CD8-positive, alpha-beta memory T cell (primary cell): ENCODE measurements at places on chromosomes 12 and 14. TPM values are rescaled to one million over a fixed set of nuclear protein-coding genes. Genes with fewer than 3 reads are reported as not detected.
A peak's percentile ranks its signal among the peaks of the same experiment; 100 is the strongest.

DNA sequence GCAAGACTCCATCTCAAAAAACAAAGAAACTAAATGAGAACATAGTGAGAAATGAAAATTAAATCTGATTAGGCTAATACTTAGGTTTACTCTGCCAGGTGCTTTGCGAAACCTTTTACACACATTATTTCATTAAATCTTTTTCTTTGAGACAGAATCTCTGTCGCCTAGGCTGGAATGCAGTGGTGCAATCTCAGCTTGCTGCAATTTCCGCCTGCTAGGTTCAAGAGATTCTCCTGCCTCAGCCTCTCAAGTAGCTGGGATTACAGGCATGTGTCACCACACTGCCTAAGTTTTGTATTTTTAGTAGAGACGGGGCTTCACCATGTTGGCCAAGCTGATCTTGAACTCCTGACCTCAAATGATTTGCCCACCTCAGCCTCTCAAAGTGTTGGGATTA, 21.9 kb upstream of the EEA1 start:
- no peak for DNase-seq

GRCh38 chr12:31599053-31599452, 8.1 kb upstream of the DENND5B start:
- DNase-seq: no peak

DNA sequence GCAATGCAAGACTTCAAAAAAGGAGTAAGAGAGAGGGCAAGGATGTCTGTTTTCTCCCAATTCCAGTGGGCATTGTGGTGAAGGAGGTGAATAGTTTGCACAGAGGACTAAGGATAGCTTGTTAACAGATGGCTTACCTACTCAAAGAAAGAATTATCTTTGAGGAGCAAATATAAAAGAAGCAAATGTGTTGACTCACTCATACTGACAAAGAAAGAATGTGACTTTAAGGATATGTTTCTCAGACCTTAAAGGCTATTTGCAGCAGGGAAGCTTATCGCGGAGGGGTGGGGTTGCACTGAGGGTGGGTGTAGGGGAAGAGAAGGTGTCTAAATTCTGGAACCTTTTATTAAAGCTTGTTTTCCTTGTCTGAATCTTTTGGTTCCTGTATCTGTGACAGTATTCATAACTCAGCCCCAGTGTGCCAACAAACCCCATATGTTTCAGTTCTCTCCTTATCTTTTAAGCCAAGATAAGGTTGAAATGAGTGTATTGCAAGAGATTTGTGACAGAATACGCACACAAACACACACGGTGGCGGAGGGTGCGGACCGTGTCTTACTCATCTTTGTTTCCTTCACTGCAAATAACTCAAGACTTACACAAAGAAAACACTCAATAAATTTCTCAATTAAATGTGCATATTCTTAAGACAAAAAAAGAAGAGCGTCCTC, 146.4 kb upstream of the ARID2 start:
- no peak for DNase-seq

DNA sequence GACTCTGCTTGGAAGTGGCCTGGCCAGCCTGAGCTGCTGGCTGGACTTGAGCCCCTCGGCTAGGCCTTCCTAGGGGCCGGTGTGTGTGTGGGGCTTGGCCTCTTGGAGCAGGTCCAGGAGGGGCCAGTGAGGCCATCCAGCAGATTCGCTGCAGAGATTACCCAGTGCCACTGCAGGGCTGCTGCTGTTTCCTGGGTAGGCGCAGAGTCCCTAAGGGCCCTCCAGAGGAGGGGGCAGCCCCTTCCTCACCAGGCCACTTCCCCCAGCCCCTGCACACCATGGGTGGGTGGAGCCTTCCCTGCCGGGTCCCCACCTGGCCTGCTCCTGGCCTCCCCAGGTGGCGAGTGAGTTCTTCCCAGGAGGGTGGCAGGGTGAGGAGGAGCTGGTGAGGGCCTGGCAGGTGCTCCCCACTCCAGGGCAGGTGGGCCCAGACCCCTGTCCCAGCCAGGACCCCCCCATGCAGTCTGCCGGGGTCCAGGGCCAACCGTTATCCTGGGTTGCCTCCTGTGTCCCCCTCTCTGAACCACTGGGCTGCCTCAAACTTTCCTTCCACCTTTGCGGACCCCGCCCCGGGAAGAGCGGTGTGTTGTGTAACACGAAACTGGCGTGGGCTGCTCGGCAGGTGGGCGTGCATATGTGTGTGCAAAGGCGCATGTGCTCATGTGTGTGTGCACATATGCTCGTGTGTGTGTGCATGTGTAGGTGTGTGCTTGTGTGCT, 25.1 kb downstream of the ASPG start:
- peak; percentile 29 for DNase-seq

DNA sequence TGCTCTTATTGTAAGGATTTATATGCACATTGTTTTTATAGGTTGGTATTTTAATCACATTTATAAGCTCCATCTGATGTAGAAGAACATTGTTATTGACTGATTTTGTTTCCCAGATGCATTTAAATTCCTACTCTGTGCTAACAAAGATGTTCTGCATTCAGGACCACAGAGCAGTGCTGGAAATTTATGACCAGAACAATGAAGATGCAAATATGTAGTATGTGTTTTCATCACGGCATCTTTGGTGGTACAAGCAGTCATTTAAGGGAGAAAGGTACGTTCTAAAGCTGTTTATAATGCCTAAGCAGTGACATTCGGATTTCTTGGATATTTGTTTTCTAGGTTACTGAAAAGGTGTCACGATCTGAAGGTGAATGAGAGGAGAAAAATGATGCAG, 66.5 kb downstream of the TRIM9 start:
- DNase-seq: no peak

- no peak for DNase-seq
Observed at GRCh38 chr12:40065636-40066035, 40.2 kb downstream of the SLC2A13 start.

GRCh38 chr14:22420598-22421186, 168.3 kb downstream of the DAD1 start:
- DNase-seq: no peak

DNA sequence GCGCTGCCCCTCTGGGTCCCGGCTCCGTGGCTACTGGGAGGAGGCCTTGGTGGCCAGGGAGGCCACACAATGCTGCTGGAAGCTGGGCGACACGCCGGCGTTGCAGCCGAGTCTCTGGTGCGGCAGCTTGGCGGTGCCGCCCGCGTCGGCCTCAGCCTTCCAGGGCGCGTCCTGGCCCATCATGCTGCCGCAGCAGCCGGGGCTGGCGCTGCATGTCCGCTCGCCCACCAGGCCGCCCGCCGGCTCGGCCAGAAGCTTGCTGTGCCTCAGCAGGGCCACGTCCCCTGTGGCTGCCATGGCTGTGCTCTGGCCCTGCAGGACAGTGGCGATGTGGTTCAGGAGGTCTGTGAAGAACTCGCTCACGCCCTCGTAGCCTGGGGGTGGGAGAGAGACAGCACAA, 18.6 kb downstream of the CHGA start:
- DNase-seq: no peak

The CMTM5 gene
- not detected for polyA plus RNA-seq

The NUAK1 gene
- polyA plus RNA-seq: 0.16 TPM

The CRACR2A gene
- 23.3 TPM for polyA plus RNA-seq

The KLRD1 gene
- polyA plus RNA-seq: 177 TPM
